ENCODE measurements at places on chromosomes 12 and 14. TPM values are rescaled to one million over a fixed set of nuclear protein-coding genes. Genes with fewer than 3 reads are reported as not detected.

The TSHR gene
- total RNA-seq: not detected

The ABCC9 gene
- 10.5 TPM for total RNA-seq

The GUCY2C gene
- not detected for total RNA-seq

The ASPG gene
- not detected for total RNA-seq

The SLC10A1 gene
- not detected for total RNA-seq

The TAS2R42 gene
- not detected for total RNA-seq

The COX14 gene
- 56.2 TPM for total RNA-seq

The CEBPE gene
- total RNA-seq: 0.16 TPM

The BEST3 gene
- total RNA-seq: not detected

The DDX24 gene
- total RNA-seq: 132 TPM

The NFE2 gene
- total RNA-seq: 0.17 TPM
